HCEC 1CT (cell line): ENCODE measurements at places on chromosomes 1 and 21.

- no peak for DNase-seq
These were observed 97.3 kb downstream of the PSMG1 start for GRCh38 chr21:39085843-39086405.

- DNase-seq: no peak
These were observed 12.4 kb downstream of the KLHDC8A start for GRCh38 chr1:205344066-205344928.

DNA sequence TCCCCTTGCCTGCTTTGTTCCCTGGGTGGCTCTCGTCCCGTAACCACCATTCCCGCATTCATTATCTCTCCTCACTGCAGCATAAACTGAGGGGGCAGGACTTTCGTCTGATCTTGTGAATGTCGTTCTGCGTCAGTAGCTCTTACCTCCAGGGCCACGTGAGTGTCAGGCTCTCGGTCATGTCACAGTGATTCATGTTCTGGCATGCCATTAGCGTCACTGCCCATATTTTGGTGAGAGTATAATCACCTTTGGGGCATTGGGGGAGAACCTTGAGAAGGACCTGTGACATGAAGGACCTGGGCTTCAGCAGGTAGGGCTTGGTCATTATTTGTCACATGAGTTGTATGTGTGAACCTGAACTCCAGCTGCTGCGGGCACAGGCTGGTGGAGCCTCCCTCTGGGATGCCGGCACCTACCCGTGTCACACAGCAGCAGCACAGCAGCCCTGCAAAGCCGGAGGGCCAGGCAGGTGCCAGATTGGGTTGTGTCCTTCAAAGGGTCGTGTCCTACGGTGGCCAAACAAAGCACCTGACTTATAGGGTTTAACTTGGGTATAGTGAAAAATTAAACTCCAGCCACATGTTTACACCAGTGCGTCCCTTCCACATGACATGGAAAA, 68.5 kb downstream of the BACE2 start:
- DNase-seq: no peak

DNA sequence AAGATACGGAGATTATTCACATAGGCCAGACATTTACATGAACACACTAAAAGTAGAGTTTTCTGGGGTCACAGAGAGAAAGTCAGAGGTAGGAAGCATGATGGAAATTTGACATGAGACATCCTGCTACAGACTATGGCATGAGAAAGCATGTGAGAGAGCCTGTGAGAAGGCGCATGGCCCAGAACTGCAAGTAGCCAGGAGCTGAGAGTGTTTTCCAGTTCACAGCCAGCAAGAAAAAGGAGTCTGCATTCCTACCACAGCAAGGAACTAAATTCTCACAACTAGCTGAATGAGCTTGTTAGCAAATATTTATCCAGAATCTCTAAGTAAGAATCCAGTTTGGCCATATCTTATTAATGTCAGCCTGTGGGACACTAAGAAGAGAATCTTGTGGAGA, 673.3 kb downstream of the BRINP3 start:
- DNase-seq: no peak

GRCh38 chr1:39410915-39411436, 80.5 kb upstream of the BMP8A start:
- DNase-seq: peak; percentile 90

DNA sequence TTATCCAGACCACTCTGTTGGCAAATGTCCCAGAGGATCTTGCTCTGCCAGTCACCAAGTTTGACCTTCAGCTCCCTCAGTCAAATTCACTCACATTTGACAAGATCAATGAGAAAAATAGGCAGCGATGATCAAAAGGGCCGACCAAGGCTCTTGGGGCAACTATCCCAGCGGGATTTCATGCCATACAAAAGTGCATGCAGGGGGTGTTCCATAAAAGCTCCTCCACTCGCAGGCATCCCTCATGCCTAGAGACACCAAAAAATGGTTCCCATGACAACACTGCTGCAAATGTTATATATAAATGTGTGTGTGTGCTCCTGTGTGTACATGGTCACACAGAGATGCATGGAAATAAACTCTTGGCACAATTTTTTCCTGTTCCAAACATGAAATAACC, 16.2 kb upstream of the EIF4G3 start:
- DNase-seq: no peak

GRCh38 chr1:934991-935750, 11.4 kb downstream of the SAMD11 start:
- DNase-seq: no peak
